ENCODE measurements at places on chromosomes 6 and 20. TPM values are rescaled to one million over a fixed set of nuclear protein-coding genes. Genes with fewer than 3 reads are reported as not detected.
A peak's percentile ranks its signal among the peaks of the same experiment; 100 is the strongest.

Gene IDH3B
- 104 TPM for total RNA-seq

Gene GRM1
- total RNA-seq = not detected

Gene LST1
- total RNA-seq = 2.4 TPM

Gene SIRPB1
- 0.37 TPM for total RNA-seq

Gene SLC16A10
- total RNA-seq = 4.0 TPM

DNA sequence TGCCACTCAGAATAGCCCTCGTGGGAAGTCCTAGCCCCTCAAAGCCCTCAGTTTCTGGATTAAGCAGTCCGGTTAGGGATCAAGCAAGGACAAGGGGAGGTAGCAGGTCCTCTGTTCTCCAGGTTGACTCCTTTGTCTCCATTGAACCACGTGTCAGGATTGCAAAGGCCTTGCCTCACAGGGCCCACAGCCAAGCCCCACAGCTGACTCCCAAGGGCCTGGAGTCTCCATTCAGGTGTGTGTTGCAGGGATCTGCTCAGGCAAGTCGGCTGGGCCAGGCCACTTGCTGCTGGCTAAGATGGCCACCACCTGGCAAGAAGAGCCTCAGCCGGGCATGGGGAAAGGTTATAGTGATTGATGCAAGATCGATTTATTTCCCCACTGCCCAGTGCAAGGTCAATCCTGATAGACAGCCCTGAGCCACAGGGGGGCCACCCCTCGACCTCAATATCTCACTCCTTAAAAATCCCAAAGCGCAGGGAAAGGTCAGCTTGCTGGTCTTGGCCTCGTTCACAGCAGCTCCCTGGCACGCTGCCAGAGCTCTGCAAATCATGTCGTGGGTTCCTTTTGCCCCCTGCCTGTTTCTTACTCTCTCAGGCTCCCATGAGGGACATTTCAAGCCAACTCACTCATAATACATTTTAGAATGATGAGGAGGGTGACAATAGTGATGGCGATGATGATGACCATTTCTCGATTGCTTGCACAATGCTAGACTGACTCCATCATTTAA lies 75.9 kb downstream of the EDN3 start:
- DNase-seq = no peak

- DNase-seq = peak; percentile 33
Measured at GRCh38 chr6:17281497-17282481, 628 bp downstream of the RBM24 start.

DNA sequence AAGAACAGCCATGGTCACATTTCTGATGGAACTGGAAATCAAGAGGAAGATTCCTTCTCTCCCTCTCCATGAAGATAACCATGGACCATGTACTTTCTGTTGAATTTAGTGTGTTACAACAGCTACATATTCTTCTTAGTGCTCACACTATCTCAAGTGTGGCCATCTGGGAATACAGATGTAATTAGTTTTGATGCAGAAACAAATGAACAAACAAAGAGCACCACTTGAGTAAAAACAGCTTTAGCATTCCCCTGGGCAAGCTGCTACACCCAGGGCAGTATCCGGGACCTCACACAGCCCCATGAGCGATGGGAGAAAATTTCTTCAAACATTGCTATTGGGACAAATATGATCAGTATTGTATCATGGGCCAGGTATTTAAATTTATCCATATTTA lies 75.2 kb downstream of the RAMACL start:
- DNase-seq = no peak

GRCh38 chr6:167581637-167582036 lies 245.1 kb upstream of the AFDN start:
- DNase-seq = no peak

DNA sequence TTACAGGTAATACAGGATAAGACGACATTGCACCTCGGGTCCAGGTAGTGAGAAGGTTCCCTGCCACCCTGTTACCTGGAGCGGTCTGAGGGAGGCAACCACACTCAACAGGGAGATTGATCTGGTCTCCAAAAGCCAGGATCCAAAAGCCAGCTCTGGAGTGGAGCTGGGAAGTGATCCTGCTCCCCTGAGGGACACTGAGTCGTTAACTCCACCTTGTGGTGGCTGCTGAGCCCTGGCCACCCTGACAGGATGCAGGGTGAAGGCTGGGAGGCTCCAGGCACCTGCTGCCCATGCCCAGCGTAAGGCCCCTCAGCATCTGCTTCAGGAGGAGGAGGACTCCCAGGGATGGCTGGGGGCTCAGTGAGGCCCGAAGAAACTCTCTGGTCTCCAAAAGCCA lies 38.7 kb upstream of the SLC22A2 start:
- no peak for DNase-seq
